Activated CD8-positive, alpha-beta memory T cell treated with anti-CD3 and anti-CD28 coated beads for 48 hours (primary cell): ENCODE measurements at places on chromosomes 11 and 22.
A peak's percentile ranks its signal among the peaks of the same experiment; 100 is the strongest.

DNA sequence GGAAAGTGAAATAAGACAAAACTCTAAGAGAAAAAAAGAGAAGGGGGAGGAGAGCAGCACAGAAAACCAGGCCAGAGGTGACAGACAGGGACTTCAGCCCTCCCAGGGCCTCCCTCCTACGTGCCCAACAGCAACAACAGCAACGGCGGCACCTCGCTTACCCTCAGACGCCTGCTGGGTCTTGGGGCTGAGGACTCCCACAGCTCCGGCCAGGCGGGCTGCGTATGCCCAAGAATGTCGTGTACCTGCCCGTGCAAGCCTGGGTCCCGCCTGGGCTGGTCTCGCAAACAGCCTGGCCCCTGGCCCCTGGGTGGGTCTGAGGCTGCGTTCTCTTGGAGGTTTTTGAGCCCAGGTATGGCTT, 30.5 kb downstream of the ARAP1 start:
- no peak for DNase-seq

DNA sequence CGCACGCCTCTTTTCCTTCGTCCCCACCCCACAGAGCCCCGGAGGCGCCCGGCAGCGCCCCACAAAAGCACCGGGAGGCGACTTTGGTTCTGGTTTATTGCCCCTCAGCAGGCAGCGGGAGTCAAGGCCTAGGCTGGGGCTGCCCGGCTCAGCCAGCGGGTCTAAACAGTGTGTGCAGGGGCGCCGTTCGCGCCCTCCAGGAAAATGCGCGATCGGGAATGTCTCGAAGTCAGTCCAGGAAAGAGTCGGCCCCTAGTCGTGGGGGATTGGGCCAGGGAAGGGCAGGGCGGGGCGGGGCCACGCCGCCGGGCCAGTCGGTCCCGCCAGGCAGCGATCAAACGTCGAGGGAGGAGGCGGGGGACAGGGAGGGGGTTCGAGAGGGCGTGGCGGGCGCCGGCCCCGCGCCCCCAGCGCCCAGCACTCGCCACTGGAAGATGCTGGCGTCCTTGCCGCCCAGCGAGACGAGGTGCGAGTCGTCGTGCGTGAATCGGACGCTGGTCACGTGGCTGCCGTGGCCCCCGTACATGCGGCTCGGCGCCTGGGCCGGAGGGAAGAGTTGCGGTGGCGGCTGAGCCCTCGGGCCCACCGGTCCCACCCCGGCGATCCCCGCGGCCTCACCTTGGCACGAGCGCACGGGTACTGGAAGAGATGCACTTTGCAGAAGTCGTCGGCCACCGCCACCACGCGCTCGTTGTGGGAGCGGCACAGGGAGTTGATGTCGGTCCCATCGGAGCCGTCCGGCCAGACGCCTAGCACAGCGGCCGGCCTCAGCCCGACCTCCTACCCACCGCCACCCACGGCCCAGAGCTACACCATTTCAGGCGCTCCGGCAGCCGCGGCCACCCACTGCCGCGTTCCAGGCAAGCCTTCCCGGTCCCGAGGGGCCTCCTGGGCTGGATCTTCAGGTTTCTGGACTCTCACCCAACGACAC, 741 bp upstream of the MTA2 start:
- DNase-seq, result no peak

- no peak for DNase-seq
These were observed 56.3 kb downstream of the LRRC74B start for GRCh38 chr22:21101877-21102638.

DNA sequence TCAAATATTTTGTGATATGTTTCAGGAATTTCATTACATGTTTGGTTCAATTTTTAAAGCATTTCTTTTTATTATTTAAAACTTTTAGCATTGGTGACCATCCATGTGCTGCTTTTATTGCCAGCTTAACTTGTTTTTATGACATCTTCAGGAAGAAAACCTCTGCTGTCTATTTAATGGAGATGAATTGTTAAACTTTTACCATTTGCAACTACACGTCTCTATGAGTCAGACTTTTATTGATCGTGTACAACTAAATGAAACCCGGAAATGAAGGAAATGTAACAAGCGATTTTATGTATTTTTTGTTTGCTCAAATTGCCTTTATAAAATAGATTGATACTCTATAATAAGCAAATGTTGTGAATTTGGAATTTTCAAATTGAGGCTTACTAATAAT, 113.0 kb downstream of the PTPRJ start:
- no peak for DNase-seq

DNA sequence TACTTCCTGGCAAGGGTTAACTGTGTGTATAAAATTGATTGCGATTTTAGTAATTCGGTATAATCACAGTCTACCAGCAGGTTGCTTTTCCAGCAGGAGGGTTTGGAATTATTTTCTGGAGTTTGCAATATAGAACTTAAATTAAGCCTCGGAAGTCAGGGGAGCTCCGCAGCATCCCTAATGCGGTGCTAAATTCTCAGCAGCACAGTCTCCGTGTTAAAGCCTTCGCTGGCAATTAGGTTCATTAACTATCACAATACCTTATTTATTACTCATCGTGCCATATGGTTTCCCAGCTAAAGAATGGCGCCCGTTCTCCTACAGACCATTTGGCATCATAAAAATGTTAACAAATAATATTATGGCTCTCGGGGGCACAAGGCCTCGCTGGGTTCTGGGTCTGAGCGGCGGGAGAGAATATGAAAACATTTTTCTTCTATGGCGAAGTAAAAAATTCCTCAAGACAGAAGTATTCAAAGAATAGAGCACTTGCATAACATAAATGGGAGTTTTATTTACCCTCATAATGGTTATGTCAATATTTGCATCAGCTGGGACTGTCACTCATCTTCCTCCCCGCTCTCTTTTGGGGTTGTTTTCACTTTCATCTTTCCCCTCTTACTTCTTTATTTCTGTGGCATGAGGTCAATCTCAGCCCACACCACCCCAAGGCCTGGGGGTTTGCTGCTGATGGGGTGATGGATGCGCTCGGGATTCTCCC, 28.1 kb upstream of the ZBTB16 start:
- DNase-seq, result no peak

DNA sequence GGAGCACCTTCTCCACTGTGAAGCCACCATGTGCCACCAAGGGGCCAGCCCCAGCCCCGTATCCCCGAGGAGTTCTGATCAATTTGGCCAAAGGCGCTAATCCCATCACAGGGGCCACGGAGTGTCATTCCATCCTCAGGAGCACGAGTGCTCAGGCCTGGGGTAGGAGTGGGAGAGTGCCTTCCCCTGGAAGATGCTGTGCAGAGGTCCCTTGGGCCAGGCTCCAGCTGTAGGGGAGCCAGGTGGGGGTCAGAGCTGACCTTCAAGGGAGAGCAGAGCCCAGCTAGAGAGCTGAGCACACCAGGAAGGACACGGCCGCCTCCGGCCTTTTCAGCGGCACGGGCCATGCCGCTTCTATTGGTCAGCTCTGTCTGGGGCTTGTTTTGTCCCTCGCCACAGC, 1459.9 kb downstream of the BRD1 start:
- no peak for DNase-seq

DNA sequence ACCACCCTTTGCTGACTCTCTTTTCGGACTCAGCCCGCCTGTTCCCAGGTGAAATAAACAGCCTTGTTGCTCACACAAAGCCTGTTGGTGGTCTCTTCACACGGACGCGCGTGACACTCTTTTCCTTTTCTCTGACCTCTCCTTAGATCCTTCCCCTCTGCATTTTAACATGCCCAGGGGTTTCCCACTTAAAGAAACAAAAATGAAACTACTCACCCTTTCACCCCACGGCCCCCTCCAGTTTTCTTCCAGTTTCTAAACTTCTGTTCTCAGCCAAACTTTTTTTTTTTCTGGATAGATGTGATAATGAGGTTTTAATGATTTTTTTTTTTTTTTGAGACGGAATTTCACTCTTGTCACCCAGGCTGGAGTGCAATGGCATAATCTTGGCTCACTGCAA, 32.8 kb upstream of the NUP50 start:
- no peak for DNase-seq

DNA sequence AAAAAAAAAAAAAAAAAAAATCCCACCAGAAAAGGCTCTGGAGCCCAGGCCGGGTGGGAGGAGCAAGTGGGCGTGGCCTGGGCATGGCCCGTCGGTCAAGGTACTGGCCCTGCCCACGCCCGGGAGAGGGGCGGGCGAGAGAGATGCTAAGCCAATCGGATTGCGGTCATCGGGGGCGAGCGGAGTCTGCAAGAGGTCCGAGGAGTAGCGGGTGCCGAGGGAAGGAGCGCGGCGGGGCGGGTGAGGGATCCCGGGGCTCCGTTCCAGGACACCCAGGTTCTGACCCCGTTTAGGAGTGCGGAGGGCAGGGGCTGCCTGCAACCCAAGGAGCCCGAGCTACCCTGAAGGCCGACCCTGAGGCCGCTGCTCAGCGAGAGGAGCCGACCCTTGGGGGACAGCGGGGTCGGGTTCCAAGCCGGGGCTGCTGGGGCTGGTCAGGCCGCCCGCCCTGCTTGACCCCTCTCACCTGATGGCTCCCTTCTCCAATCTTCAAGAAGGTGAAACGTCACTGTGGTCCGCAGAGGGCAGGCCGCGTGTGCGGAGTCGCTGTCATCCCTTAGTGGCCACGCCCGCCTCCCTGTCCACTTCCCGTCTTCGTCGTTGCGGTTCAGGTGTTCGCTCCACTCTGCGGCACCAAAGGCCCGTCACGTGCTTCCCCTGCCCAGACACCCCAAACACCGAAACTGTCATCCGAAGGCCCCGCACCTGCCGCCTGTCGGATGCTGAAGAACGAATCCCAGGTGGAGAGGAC, 11.1 kb upstream of the TAB1 start:
- DNase-seq, result peak; percentile 27

DNA sequence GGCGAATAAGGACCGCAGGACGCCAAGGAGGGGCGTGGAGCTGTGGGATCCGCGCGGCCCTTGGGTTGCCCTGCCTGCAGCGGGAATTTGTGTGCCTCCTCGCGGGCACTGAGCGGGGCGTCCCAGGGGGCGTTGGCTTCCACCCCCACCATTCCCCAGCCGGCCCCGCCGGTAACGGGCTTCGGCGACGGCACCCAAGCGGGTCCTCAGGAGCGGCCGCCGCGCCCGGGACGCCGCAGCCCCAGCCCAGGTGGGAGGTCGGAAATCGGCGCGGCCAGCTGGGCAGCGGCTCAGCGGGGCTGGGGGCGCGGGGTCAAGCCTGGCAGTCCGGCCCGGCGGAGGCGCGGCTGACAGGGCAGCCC, 320 bp downstream of the CLTCL1 start:
- DNase-seq, result no peak

GRCh38 chr11:13247606-13248296, 29.8 kb upstream of the BMAL1 start:
- DNase-seq, result no peak

DNA sequence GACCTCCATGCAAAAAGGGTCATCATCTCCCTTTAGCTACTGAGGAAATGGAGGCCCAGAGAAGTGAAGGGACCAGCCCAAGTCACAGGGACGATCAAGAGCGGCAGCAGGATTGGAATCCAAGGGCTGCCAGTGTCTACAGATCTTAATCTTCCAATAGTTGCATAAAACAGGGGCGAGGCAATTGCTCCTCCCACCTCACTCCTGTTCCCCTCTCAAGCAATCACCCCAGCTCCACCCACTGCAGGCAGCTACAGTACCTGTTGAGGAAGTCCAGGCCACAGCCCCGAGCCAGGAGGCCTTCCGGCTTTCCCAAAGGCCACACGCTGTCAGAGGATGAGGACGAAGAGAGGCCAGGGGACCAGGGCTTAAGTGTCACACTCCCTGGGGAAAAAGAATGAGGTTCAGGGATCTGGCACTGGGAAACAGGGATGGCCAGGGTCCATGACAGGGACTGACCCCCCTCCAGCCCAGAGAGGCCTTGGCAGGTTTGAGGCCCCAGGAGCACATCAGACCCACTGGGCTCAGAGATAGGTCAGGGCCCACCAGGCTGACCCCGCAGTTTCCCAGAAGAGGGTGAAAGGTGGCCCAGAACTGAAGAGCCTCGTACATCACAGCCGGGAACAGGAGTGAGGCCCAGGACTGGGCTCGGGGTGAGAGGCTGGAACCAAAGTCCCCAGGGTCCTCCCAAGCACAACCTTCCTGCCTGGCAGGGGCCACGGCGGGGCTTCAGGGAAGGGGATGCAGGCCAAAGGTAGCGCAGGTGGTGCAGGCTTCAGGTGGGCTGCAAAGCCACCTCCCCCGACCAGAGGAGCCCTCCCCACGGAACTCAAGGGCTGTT, 16.4 kb upstream of the MFNG start:
- no peak for DNase-seq

- DNase-seq, result no peak
These were observed 114.6 kb downstream of the STIM1 start for GRCh38 chr11:3970108-3970507.

- no peak for DNase-seq
These were observed 85.0 kb downstream of the CHST1 start for GRCh38 chr11:45580399-45580798.

GRCh38 chr11:59463190-59463641, 6.5 kb downstream of the OR4D6 start:
- DNase-seq, result no peak

DNA sequence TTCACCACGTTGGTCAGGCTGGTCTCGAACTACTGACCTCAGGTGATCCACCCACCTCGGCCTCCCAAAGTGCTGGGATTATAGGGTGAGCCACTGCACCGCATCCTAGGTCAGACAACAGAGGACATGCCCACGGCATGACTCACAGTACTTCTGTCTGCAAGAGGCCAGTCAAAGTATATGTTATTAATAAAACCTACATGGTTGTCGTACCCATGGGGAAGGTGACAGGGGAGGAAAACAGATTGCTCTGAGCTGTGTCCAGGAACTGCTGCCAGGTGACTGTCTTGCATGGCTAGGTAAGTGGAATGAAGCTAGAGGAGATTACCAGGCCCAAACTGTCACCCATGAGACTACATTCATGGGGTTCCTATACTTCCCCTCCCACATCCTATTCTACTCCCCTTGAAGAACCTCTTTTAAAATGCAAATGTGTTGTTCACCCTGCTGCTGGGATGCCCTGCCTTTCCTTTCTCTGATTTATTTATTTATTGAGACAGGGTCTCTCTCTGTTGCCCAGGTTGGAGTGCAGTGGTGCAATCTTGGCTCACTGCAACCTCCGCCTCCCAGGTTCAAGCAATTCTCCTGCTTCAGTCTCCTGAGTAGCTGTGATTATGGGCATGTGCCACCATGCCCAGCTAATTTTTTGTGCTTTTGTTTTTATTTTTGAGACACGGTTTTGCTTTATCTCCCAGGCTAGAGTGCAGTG, 2.0 kb upstream of the NLRX1 start:
- DNase-seq, result no peak

- DNase-seq, result no peak
These were observed 668.8 kb downstream of the DLG2 start for GRCh38 chr11:84958295-84958694.

GRCh38 chr22:35561796-35562526, 21.3 kb downstream of the RASD2 start:
- no peak for DNase-seq

- DNase-seq, result no peak
These were observed 10.0 kb downstream of the SSH3 start for GRCh38 chr11:67313125-67313890.

- DNase-seq, result no peak
These were observed 115.9 kb upstream of the GRK3 start for GRCh38 chr22:25448435-25449051.

DNA sequence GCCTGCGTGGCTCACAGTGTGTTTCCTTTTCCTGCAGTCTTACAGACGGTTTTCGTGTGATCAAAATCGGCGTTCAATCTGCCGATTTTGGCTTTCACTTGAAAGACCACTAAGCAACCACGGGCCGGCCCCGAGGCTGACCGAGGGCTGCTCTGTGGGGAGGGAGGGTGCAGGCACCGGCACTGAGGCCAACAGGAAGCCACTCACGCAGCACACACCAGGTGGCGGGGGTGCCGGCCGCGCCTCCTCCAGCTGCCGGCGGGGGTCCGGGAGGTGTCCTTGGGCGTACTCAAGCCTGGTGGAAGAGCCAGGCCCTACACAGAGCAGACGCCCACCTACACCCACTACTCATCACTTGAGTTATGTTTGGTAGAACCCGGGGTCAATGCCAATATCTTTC, 14.3 kb downstream of the TOLLIP start:
- DNase-seq, result no peak
